ENCODE measurements at places on chromosomes 5 and 9.

DNA sequence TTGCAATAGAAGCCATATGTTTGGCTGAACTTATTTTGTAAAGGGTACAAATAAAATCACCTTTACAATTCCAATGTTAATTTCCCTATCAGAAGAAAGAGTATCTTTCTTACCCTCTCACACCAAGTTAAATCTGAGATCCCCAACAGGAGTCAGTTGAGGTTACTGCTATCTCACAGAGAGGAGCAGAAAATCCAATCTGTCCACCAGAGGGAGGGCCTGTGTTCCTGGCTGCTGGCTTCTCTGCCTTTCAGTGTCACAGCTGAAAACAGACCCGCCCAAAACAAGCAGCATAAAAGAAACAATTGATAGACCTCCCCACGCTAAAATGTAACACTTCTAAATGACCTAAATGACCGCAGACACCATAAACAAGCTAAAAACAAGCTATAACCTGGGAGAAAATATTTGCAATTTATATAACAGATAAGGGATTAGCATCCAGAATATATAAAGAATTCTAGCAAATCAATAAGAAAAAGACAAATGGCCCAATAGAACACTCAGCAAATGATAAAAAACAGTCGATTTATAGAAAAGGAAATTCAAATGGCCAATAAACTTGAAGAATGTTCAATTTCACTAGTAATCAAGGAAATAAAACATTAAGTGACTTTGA is 24.5 kb upstream of the MVB12B start:
- no peak for DNase-seq

DNA sequence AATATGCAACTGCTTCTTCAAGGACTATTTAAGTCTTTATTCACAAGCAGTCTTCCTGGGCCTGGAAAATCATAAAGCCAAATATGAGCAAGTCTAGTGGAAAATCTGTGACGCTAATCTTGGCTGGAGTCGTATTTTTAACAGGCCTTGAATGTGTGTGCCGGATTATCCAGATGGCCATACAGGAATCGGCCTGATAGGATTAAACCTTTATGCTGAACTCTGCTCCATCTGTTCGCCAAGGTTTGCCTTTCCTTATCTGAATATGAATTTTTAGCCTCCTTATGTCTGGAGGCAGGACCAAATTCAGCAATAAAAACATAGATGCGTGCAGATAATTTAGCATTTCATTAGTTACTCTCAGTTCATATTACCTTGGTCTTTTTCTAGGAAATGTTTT is 294.5 kb downstream of the EBF1 start:
- no peak for DNase-seq

- no peak for DNase-seq
These were observed 73.6 kb downstream of the FAM114A2 start for GRCh38 chr5:153964880-153965645.

DNA sequence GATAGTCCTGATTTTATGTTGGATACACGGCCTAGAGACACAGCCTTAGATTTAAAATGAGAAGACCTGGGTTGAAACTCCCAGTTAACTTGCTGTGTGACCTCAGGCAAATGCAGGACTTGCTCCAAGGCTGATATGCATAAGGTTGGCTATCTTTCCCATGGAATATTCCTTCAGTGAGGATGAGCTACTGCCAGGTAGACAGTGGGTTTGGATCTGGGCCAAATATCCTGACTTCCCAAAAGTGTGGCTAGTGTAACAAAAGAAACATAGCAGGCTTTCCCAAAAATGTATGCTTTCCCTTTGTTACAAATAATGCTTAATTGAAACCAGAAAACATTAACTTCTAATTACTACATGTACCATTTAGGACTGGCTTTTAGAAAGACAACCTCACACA is 697 bp upstream of the XPA start:
- DNase-seq, result no peak

DNA sequence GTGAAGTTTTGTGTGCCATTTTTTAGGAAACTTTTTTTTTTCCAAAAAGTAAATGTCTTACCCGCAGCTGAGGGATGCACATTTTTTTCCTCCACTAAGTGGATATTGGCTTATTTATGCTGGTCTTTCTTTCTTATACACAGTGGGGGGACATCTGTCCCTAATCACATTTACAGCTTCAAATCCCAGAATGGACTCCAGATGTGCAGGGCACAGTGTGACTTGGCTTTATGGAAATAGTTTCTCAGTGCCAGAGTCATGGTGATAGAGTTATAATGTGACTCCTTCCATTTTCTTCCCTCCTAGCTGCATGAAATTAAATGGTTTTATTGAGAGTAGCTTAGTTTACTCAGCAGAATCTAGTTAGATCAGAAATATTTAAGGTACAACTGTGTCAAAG is 66.5 kb downstream of the SV2C start:
- DNase-seq, result no peak

DNA sequence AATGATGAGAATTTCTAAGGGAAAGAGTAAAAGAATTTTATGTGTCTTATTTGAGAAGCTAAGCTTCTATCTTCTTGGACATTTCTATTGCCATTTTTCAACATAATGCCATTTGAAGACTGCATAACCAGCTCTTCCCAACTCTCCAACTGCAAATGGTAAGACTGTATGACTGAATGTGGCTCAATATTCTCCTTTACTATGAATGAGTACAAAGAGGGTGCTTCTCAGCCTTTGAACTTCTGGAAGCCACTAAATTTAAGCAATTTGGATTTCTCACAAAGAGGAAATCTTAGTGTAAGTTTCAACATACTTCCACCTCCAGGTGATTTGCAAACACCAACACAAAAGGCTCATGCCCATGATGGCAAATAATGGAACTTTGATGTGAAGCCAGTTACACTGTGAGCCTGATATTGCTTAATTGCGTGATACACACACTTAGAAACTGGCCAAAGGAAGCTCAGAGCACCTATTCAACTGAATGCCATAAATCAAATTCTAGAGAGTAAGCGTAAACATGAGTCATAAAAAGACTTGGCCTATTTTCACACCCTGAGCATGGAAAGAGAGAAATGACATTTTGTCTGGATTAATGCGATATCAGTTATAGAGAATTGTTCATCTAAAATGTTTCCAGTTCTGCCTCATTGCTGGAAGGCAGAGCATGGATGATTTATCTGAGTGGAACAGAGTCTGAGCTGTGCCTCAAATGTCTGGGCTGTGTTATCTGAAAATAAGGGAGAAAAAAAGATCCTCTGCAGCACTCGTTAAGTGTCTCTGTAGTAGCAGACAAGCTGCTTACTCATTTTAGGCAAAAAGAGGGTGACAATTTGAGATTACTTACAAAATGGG is 145.3 kb downstream of the PLK2 start:
- no peak for DNase-seq

DNA sequence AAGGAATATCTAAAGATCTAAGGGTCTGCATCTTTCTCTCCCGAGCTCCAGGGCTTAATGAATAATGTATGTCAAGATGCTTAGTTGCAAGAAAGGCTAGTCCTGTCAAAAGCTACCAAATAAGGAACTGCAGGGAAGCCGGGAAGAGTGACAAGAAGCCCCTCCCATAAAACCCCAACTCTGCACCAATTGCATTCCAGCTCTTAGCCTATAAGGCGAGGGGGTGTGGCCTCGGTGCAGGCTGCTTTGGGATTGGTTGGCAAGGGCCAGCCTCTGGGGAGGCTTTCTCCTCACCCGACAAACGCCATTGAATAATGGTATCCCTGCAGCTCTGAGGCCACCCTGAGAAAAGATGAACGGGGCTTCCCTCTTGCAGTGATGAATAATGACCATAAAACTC is 416.9 kb downstream of the RAB3C start:
- DNase-seq, result no peak

- DNase-seq, result no peak
These were observed 69.4 kb downstream of the LMNB1 start for GRCh38 chr5:126846344-126846743.

DNA sequence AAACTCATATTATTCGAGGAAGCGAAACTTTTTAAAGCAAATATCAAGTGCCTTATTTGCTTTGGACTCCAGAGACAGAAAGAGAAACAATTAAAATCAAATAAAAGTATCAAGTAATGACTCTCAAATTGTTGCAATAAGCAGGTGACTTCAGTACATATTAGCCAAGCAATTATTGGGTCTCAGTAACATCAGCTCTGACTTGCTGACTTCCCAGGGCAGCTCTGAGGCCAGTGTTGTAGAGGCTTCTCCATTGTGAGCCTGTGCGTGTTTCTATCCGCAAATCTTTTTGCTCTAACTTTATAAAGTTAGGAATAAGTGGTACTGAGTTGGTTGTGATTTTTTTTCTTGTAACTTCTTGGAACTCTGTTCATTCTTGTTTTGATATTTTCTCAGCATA is 186.8 kb upstream of the PRLR start:
- DNase-seq, result no peak

- DNase-seq, result no peak
These were observed 3.1 kb downstream of the TRPM3 start for GRCh38 chr9:71118324-71118723.

DNA sequence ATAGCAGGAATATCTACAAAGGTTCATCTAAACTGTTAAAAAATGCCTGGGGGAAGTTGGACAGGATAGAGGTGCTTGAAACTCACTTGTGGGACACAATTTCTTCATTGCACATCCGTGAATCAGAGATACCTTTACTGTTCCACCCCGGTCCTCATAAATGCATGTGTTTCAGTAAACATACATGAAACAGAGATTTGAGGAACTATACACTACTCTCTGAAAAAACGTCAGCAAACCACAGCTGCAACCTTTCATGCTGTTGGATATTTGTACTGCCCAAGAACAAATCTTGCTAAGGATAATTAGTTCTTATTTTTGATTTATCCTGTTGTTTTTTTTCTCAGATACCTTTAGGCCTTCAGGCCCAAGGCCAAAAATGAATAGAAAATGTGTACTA is 337.3 kb downstream of the KDM4C start:
- DNase-seq, result no peak

GRCh38 chr5:87263498-87263897 is 4.2 kb upstream of the RASA1 start:
- DNase-seq, result no peak

DNA sequence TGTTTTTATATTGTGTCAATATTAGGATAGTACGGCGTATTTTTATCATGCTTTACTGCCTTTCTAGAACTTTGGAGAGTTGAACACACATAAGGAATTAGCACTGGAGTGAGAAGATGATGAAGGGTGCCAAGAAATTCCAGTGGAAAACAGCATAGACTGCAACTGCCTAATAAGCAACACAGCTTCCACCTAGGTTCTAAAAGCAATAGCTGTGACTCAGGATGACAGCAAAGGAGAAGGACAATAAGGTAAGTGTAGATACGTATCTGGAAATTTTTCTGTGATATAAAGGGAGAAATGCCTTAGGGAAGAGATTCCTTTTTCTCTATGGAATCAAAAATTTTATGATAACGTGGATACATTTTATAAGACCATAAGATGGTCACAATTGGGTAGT is 7.4 kb downstream of the PTPRD start:
- DNase-seq, result no peak

GRCh38 chr5:38765399-38765861 is 80.4 kb upstream of the OSMR start:
- no peak for DNase-seq

- DNase-seq, result no peak
These were observed 28.4 kb downstream of the ARHGEF37 start for GRCh38 chr5:149609640-149610219.

DNA sequence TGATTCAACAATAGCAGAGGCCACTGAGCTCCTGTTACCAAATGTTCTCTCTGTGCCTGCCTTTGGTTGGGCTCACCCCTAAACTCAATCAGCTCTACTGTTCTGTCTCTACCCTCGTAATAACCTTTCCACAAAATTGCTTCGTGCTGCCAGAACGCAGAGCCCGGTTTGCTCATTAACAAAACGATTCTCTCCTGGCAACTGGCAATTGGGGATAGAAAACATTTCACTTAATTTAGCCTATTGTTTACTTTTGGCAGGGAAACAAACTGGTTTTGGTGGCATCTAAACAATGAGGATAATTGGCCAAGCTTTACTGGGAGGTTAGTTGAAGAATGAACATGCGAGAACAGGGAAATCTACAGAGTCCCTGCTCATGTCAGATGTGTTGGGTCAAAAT is 56.6 kb downstream of the SLC28A3 start:
- no peak for DNase-seq

- DNase-seq, result no peak
These were observed 122.4 kb upstream of the FGF10 start for GRCh38 chr5:44511596-44511995.

GRCh38 chr9:30757723-30758122 is 1626.7 kb upstream of the ACO1 start:
- no peak for DNase-seq

GRCh38 chr5:177105691-177106476 is 19.2 kb downstream of the FGFR4 start:
- no peak for DNase-seq

- no peak for DNase-seq
These were observed 158.6 kb upstream of the ARRDC3 start for GRCh38 chr5:91541696-91542095.

DNA sequence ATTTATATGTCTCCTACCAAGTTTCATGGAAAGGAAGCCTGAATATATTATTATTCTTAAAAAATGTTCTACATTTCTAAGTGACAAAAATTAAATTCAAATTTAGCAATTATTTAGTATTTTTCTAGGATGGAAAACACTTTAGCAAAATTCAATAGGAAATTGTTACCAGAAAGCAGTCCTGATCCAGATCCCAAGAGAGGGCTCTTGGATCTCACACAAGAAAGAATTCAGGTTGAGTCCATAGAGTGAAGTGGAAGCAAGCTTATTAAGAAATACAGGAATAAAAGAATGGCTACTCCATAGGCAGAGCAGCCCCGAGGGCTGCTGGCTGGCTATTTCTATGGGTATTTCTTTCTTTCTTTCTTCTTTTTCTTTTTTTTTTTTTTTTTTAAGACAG is 44.7 kb downstream of the LRRC70 start:
- no peak for DNase-seq

GRCh38 chr5:79697222-79698170 is 7.9 kb downstream of the CMYA5 start:
- DNase-seq, result no peak

- no peak for DNase-seq
These were observed 131.1 kb downstream of the OR2K2 start for GRCh38 chr9:111198936-111199335.

DNA sequence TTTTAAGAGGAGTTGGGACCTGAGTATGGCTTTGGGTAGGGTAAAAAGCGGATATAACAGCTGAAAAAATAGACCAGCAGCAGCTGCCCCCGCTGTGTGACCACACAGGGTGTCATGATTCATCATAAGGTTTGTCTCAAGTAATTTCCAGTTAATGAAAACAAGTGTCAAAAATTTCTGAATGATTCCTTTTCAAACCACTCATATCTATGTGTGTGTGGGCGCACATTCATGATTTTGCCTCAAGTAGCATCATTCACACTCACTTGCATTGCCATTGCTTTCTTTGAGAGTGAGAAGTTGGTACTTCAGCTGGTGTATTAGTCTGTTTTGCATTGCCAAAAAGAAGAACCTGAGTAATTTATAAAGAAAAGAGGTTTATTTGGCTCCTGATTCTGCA is 12.1 kb upstream of the TNFAIP8 start:
- no peak for DNase-seq

DNA sequence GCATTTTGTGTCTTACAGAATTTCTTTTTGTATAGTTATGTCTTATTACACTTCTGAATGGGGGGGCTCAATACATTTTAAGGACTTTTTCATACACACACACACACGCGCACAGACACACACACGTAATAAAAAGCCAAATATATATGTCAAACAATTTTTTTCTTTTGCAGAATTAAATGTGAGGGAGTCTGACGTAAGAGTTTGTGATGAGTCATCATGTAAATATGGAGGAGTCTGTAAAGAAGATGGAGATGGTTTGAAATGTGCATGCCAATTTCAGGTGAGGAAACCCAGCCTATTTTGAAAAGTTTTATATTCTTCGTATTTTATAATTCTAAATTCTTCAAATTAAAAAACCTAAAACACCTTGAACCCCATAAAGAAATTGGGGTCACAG is 25.6 kb downstream of the TMEFF1 start:
- no peak for DNase-seq
